Osteocyte (in vitro differentiated cells): ENCODE measurements at places on chromosomes 1 and 21.

- DNase-seq: no peak
These were observed 16.4 kb downstream of the ARHGEF2 start for GRCh38 chr1:155961937-155962336.

DNA sequence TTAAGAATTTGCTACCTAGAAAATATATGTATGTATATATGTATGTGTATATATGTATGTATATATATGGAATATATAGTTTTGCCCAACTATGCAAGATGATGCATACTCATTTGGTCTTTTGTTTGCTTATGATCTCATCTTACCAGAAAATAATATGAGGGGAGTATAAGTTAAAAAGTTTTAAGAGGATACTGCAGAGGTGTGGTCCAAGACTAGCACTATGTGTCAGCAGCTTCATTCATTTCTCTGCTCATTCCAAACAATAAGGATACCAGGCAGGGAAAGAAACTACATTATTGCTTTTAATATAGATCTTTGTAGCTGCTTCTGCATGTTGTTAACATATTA lies 22.8 kb downstream of the RCOR3 start:
- no peak for DNase-seq

- no peak for DNase-seq
These were observed 236.4 kb downstream of the USH2A start for GRCh38 chr1:216186816-216187215.

GRCh38 chr1:183989078-183989577 lies 48.4 kb downstream of the COLGALT2 start:
- peak; percentile 64 for DNase-seq

DNA sequence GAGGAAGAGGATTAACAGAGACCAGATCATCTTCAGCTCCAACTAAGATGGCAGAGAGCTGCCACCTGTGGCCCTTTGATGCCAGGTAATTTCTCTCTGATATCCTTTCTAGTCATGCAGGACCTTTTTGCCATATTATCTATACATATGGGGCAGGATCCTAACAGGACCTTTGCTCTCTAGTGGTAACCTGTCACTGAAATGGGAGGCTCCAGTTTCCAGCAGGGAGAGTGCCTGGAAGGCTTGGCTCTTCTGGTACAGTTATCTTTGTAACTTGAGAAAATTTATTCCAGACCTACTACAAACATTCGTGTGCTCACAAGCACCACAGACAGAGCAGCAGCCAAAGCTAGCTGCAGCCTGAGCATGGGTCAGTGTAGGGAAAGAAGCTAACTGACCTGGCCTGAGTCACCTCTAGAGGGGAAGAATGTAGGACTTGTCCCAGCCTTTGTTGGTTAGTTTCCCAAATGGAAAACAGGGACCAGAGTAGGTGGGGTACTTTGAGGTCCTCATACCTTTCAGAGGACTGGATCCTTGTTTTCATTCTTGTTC lies 86.5 kb upstream of the MACF1 start:
- DNase-seq: no peak

DNA sequence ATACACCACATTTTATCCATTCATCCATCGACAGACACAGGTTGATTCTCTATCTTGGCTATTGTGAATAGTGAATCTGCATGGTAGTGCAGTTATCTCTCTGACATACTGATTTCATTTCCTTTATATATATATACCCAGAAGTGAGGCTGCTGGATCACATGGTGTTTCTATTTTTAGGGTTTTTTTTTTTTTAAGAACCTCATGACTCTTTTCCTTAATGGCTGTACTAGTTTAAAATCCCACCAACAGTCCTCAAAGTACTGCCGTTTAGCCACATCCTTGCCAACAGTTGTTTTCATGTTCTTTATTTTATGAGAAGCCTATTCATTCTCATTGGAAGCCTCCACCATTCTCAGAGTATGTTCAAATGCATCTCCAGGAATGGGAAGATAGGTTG lies 258.7 kb upstream of the SNX7 start:
- DNase-seq: no peak

GRCh38 chr1:67463298-67463955 lies 33.2 kb upstream of the SERBP1 start:
- DNase-seq: no peak
